ENCODE measurements at places on chromosomes 6 and 20. TPM values are rescaled to one million over a fixed set of nuclear protein-coding genes. Genes with fewer than 3 reads are reported as not detected.

The TP53TG5 gene
- polyA plus RNA-seq = 0.19 TPM

The HLA-DMB gene
- polyA plus RNA-seq = 3.9 TPM

The CST5 gene
- polyA plus RNA-seq = not detected

The ZKSCAN3 gene
- polyA plus RNA-seq = 6.2 TPM

The CFB gene
- polyA plus RNA-seq = 4.8 TPM

The BAG2 gene
- polyA plus RNA-seq = 10.2 TPM

The LPIN3 gene
- polyA plus RNA-seq = 6.3 TPM

The FAM217A gene
- 0.68 TPM for polyA plus RNA-seq

The PAK5 gene
- polyA plus RNA-seq = 0.07 TPM
